ENCODE measurements at places on chromosomes 2 and 18.
A peak's percentile ranks its signal among the peaks of the same experiment; 100 is the strongest.

- DNase-seq, result peak; percentile 62
Measured at GRCh38 chr2:147100406-147101035, 744.3 kb upstream of the ACVR2A start.

DNA sequence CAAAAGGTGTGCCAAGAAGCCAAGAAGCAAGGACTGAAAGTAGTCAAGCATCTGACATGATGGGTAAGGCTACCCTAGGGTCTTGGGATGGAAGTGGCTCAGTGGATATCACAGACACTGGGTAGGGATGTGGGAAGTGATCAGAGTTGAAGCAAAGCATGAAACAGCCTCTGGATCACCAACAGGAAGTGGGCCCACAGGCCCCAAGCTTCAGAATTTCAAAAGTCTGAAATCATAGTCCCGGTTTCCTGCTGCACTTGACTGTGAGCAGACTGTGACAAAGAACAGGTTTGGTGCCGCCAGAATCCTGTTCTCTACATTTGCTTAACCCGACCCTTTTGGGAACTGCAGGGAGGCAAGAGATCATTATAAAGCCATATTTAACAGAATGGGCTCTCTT, 57.4 kb downstream of the SP100 start:
- DNase-seq, result no peak

GRCh38 chr18:79361766-79362522, 33.8 kb upstream of the NFATC1 start:
- DNase-seq, result no peak

DNA sequence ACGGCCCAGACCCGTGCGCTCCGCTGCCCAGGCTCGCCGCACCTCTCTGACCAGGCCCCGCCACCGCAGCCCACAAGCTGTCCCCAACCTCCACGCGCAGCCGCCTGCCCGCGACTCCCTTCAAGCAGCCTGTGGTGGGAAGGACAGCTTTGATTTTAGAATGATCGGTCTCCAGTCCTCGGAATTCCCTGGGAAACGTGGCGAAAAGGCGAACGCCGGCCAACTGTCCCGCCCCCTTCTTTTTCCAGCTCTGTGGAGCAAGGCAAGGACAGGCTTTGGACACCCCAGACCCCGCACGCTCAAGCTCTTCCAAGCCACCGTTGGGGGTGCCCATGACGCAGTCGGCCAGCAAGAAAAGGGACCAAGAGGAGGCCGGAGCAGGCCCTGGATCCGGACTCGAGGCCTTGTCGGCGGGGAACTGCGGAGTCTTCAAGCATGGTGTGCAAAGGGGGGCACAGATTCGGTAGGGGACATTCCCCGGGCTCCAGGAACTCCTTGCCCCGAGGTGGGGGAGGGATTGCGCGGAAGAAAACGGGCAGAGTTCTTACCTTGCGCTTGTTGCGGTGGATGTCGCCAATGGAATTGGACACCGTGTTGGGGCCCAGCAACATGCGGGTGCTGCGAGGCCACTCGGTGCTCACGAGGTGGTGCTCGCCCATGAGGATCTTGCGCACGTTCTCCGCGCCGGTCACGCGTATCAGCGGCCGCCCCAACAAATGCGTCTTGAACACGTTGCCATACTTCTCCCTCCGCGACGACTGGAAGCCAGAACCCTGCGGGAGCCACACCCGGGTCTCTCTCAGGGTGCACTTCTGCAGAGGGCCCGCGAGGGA, 4.0 kb downstream of the CYP26B1 start:
- DNase-seq, result no peak

DNA sequence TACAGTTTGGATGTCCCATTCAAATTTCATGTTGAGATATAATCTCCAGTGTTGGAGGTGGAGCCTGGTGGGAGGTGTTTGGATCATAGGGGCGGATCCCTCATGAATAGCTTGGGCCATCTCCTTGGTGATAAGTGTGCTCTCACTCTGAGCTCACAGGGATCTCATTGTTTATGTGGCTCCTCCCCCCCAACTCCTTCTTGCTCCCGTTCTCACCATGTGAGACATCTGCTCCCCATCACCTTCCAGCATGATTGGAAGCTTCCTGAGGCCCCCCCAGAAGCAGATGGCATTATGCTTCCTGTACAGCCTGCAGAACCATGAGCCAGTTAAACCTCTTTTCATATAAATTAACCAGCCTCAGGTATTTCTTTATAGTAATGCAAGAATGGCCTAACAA, 3.0 kb upstream of the INPP1 start:
- DNase-seq, result no peak

GRCh38 chr2:241188361-241189092, at the start of gene ANO7:
Gene ANO7, plus strand, starts transcription at chr2:241188677. Its CDS starts 1,387 bp downstream, at chr2:241190064.
- no peak for DNase-seq

GRCh38 chr2:71604726-71605120, 151.4 kb downstream of the DYSF start:
- DNase-seq, result no peak

DNA sequence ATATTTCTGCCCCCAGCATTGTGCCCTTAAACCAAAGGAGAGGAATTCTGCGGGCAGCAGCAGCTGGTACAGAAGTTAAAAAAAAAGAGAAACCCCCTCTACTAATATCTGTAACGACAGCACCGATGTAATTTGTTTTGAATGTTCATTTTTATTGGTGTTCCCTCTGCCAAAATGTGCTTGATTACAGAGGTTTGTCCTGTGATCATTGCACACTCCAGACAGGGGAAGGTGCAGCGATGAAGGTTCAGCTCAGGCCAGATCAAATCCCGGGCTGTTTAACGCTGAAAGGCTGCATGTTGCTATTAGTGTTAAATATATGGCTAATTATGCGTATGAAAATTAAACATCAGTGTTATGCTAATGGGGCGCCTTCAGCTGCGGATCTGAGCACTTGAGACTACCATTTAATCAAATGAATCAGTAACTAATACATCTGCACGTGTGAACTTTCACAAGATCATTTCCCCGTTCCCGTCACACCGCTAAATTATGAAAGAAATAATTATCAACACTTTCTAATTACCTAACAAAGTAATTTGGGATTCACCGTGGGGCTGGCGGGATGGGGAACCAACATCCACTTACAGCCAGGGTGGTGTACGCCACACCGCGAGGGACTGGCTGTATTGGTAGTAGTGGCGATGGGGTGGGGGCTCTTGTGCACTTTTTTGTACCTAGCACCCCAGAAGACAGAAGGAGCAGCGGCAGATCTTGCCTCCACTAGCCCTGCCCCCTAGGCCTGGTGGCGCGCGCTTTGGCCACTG, 1.5 kb upstream of the DLX1 start:
- no peak for DNase-seq

DNA sequence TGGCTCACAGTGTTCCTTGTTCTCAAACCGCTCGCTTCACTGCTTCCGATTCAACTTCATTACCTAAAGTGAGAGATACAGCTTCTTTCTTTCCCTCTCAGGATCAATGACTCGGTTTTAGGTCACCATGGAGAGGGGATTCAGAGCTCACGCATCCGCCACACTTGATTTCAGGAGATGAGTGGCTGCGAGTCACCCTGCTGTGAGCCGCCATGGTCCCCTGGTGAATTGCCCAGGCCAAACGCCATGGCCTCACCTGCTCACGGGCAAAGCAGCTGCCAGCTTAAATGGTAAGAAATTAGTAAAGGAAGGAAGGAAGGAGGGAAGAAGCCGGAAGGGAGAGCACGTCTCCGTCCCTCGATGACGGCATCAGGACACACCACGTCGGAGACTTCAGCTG, 60.5 kb downstream of the ADNP2 start:
- no peak for DNase-seq

GRCh38 chr2:28716265-28716865, 35.3 kb upstream of the PPP1CB start:
- DNase-seq, result peak; percentile 73

DNA sequence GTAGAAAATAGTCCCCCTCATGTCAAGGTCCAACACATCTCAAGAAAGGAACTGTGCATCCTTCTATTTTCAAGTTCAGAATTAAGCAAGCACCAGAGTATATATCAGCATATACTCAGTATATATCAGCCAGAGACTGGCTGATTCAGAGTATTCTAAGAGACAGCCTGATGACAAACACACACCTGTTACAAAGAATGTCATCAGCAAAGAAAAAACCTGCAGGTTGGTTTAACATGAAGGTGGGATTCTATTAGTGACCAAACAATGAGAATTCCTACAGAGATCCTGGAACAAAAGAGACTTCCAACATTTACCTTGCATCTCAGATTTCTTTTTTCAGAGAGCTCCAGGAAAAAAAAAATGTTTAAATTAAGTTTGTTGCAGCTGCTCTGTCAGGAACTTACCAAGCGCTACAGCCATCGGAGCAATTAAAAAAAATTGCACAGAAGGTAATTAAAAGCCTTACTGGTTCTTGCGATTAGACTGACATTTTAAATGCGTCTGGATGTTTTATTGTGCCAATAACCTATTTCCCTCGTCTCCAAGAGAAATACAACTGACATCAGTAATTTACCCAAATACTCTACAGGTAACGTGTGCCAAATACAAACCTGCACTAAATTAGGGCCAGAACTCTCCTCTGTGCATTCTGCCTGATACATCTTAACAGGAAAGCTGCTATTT, 218.1 kb downstream of the HNMT start:
- DNase-seq, result no peak

DNA sequence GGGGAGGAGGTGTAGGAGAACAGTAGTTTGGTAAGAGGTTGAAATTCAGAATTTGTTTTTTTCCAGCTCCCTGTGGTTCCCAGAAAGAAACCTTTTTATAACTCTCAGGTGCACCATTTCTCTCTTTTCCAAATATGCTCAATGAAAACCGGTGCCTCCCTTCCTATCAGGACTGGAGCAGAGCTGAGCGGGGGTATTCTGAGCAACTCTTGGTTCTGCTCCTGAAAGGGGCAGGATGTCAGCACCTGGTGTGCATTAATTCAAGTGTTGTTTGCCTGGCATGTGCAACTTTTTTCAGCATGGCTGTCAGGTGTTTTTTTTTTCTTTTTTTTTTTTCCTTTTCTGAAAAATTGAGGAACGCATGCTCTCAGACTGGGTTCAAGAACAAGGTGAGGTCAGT, 74.1 kb downstream of the MAPK4 start:
- no peak for DNase-seq

DNA sequence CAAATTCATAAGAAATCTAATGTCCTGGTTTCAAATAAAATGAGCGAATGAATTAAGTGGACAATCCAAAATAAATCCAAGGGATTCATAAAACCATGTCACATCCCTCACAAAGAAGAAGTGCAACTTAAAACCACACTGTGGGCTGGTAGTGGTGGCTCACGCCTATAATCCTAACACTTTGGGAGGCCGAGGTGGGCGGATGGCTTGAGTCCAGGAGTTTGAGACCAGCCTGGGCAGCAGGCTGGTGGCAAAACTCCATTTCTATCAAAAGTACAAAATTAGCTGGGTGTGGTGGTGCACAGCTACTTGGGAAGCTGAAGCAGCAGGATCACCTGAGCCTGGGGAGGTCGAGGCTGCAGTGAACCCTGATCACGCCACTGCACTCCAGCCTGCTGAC, 25.4 kb downstream of the FAM98A start:
- no peak for DNase-seq

- DNase-seq, result no peak
Measured at GRCh38 chr2:225597911-225598310, 198.4 kb downstream of the NYAP2 start.

GRCh38 chr2:210591663-210592062, 35.3 kb downstream of the CPS1 start:
- no peak for DNase-seq

- DNase-seq, result no peak
Measured at GRCh38 chr2:68700560-68700959, 34.1 kb upstream of the ARHGAP25 start.

DNA sequence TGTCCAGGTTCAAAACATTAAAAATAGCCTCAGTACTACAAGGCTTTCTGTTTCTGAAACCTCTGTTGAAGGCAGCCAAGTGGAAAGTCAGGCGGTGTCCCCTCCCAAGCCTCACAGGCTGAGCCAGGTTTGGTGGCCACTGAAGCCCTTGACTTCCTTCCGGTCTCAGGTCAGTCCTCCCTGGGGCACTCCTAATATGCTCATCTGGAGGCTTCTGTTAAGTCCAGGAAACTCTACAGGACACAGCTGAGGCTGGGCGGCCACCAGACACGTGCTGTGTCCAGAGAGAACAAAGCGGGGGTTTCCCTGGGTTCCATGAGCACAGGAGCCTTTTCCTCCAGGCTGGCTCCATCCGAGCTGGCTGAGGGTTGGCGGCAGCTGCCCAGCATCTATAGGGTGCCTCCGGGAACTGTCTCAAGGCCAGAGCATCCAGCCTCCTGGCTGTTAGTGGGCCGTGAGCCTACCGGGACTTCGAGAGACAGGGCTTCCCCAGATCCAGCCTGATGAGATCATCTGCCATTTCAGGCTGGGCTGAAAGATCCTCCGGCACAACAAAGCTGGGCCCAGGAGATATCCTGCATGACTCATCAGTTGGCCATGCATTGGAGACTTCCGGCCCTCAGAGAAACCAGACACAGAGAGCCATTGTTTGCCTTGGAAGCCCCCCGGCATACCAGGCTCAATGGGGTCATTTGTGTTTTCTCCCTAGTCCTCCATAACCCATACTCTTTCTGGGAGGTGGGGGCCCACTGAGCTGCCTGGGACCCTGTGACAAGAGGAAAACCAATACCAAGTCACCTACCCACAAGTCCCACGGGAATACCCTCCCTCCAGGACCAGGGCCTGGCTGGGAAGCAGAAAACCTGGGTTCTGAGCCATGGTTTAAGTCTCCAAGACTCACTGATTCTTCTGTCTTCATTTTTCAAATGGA, 71.7 kb downstream of the HS1BP3 start:
- peak; percentile 81 for DNase-seq

DNA sequence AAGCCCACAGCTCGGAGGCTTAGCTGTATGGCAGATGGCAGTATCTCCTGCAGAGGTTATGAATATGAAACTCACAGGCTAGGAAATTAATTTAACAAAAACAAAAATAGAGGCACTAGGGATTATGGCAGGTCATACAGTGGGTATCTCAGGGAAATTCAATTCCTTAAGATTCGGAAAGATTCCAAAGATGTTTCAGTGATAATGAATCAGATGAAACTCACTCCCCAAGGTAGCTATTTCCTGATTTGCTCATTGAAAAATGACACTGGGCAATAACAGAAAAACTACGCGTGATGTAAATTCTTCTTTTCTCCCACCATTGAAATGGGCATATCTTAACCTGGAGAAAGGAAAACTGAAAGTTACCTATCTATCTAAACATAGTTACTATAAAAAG, 414.1 kb downstream of the STK39 start:
- DNase-seq, result no peak

DNA sequence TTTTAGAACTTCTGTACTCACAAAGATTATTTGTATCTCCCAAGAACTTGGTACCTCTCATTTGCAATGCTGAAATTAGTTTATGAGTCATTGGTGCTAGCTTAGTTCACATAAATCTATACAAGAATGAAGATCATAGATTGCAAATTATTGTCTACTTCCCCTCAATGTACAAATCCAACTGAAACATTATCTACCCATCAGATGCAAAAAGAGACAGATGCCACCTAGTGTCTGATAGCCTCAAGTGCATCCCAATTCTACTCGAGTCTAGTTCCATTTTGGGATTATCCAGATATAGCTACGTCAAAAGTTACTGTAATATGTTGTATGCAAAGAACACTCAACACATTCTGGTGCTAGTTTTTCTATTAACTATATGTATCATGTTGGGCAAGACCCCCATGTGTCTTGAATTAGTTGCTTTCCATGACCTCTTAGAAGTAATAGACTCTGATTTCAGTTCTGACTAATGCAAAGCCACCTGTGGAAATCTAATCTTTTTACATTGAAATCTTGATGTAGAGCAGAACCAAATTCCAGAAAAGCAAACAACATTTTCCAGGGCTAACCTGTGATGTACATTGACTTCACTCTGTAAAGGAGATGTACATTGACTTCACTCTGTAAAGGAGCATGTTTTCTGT, 210.0 kb downstream of the RBM43 start:
- peak; percentile 22 for DNase-seq

All from AG09319 (cell line).